Renal pelvis (tissue), 12 donors: ENCODE measurements at places on chromosomes 3 and 15.

DNA sequence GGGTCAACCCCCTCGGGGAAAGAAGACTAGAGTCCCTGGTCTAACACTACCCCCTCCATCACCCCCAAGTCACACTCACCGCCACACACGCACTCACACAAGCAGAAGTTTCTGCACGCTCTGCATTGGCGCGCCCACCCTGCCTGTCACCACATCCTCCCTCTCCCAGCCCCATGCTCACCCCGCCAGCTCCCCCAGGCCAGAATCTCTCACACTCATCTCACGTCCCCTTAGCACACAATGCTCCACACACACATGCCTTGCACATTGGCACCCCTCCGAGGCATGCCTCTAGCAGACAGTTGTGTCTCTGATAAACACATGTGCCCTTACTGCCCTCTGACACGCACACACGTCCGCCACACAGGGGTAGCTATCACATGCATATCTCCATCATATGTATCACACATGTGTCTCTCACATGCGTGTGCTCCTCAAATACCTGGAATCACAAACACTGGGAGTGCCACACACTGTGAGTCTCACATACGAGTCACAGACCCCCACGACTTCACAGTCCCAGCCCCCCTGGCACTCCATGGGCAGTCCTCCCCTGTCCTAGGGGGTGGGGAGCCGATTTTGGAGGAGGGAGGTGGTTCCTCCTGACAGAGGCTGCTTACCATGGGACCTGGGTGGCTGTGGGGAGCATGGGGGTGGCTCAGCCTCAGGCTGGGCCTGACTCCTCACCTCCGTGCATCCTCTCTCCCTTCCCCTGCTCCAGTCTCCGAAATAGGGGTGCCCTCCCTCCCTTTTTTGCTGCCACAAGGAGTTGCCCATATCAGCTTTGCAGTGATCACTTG, 898 bp downstream of the FBLN2 start:
- no peak for DNase-seq

DNA sequence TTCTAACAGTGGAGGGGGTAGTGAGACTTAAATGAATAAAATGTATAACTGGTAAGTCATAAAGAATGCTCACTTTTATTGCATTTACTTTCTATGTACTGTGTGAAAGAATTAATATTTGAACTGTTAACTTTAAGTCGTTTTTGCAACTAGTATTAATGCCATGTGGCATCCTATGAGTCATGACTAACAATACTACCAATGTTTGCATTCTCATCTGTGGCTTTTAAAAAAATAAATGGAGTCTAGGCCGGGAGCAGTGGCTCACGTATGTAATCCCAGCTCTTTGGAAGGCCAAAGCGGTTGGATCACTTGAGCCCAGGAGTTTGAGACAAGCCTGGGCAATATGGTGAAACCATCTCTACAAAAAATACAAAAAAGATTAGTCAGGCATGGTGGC, 5.2 kb downstream of the C3orf49 start:
- DNase-seq = no peak

- DNase-seq = no peak
Measured at GRCh38 chr3:72625602-72626337, 222.5 kb downstream of the SHQ1 start.

- no peak for DNase-seq
Measured at GRCh38 chr3:117586161-117586560, 876.6 kb downstream of the TUSC7 start.

- DNase-seq = no peak
Measured at GRCh38 chr15:40306371-40306770, 1.4 kb downstream of the PLCB2 start.

DNA sequence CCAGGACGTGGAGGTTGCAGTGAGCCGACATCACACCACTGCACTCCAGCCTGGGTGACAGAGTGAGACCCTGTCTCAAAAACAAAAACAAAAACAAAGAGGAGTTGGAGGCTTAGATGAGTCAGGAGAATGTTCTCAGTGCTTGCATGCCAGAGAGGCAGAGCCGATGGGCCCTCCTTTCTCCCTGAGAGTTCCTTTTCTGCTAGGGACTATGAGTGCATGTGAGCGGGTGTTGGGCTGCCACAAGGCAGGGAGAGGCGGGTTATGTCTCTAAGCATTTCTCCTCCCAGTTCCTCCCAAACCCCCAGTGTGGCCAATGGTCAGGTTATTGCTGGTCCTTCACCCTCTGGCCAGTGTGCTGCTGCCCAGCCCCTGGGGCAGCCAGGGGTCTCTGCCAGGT, 45.1 kb downstream of the RTP1 start:
- no peak for DNase-seq

- DNase-seq = no peak
Measured at GRCh38 chr3:56154297-56154696, 314.0 kb downstream of the ERC2 start.

DNA sequence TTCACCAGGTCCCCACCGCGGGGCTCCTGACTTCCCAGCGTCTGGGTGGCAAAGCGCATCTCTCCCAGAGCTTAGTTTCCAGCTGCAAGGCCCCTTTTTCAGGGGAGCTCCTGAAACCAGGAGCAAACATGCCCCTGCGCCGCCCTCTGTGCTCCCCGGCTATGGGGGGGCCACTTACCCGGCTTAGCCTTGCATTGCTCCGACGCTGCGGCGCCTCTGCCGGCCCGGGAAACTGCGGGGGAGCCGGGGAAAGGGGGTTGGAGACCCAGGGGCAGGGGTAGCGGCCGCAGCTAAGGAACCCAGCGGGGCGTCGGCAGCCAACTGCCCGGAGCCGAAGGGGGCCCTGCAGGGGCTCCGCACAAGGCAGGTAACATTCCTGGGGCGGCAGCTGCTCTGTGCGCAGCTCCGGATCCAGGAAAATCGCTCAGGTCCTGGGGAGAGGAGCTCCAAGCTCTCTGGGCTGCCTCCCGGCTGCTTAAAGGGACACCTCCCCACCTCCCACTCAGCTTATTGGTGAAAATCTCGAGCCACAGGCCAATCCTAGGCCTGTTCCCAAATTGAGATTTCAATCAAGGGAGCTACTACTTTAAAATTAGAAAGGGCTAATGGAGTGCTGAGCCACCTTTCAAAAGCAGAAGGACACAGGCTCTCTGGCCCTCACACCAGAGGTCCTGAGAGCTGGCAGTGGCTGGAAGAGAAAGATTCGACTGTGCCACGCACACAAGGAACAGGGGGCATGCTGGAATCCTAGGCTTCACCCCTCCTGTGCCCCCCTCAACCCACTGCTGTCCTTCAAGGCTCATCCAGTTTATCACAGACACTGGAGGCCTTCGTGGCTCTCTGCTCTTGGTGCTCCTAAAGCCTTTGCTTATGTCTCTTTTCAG, 42.7 kb upstream of the PRICKLE2 start:
- DNase-seq = peak; percentile 58

GRCh38 chr3:81443958-81444357, 317.5 kb downstream of the GBE1 start:
- DNase-seq = no peak

DNA sequence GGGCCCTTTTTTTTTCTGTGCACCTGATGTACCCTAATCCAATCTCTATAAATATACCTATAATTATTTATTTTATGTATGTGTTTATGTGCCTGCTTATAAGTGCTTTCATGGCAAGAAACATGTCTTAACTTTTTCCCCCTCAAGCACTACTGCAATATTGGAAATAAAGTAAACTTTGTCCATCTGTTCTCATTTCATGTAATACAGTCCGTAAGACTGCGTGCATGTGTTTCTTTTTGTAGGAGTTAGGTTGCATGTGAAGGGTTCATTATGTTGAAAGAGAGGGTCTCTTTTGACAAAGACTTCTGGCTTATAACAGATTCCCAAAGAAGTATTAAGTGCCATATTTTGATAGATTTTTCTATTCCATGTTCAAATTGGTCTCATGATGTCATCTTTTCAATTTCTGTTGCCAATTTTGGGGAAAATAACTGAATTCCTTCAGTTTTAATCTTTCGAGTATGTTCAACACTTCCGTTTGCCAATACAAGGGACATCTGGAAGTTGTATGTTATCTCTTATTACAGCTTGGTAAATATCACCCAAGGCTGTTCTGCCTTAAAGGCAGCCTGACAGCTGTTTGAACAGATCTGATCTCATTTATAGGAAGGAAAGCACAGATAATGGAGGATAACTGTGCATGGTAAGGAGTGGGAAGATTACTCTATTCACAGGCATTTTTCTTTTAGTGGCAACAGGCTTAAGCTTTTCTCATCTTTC, 273.1 kb upstream of the SGO1 start:
- peak; percentile 15 for DNase-seq

GRCh38 chr3:157785102-157785826, 282.0 kb upstream of the VEPH1 start:
- no peak for DNase-seq

- DNase-seq = no peak
Measured at GRCh38 chr3:106114848-106115247, 246.0 kb upstream of the CBLB start.

DNA sequence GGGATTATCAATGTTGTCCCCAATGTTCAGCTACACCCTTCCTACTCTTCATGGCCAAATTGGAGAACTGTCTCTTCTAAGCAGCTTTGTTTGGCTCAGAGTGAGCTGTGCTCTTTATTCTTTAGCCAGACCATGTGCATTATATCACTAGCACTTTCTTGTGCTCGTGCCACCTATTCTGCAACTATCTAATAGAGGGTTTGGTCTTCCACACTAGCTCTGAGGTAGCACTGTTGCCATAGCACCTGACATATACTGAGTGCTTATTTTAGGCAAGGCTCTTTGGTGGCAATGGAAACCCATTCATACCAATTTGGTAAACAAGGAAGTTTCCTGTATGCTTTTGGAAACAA, 394.3 kb upstream of the C2CD4B start:
- DNase-seq = no peak

GRCh38 chr3:154584041-154584440, 154.1 kb upstream of the GPR149 start:
- DNase-seq = no peak

DNA sequence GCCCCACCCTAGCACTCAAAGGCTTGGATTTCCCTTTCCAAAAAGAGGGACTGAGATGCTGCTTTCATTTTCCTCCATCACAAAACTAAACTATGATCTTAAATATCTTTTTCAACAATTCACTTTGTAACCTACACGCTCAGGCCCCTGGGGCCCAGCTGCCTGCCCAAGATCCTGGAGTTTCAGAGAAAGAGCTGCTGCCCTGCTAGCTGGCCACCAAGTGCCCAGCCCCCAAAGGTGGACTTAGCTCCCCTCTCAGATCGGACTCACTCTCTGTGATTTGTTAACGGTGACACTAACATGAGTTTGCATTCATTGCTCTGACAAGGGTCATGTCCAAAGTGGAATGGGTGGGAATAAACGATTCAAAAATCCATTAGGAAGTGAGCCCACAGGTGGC, 119.6 kb upstream of the SMAD3 start:
- no peak for DNase-seq

DNA sequence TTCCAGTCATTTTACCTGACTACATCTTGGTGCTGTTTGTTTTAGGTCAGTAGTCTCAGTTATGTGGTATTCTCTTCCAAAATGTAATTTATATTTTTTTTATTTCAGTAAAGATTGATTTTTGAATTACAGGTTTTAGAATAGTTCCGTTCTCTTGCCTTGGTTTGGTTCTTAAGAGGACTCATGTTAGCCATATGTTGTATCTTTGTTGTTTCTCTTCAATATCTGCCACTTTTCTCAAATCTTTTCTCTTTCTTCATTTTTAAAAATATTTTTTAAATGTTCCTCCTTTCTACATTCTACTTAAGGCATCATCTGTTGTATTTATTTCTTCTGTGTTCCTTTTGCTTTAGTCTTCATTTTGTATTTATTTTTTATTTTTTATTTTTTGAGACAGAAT, 5.6 kb upstream of the UBL7 start:
- DNase-seq = no peak

- DNase-seq = no peak
Measured at GRCh38 chr3:2976796-2977195, 133.4 kb downstream of the IL5RA start.

DNA sequence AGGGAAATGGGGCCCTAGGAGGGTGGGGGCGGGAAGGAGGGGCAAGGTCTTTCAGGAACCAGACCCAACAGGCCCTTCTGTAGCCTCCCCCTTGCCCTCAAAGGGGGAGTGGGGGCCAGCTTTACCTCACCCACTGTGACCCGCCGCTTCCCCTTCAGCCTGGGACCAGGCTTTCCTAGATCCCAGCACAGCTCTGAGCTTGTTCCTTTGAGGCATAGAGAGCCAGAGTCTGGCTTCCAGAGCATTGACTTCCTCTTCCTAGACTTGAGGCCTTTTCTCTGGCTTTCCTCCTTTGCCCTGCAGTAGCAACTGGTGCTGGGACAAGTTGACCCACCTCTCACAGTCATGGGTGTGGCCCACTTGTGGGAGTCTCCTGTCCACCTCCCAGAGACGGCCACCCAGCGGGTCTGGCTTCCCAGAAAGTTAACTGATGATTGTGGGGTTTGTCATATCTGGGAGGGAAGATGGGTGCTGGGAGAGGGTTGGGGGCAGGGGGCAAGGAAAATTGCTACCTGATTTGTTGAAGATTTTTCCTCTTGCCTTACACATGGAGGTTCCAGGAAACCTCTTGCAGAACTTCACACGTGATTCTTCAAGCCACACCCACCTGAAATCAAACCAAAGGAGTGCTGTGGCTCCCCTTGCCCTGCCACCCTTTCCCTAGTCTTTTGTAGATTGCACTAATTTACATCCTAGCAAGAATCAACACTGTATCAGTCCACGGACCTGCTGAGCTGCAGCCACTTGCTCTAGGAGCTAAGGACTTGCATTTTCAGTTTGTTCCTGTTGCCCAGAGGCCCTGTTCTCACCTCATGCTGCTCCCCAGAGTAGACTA, 4.1 kb upstream of the CHST14 start:
- DNase-seq = no peak

DNA sequence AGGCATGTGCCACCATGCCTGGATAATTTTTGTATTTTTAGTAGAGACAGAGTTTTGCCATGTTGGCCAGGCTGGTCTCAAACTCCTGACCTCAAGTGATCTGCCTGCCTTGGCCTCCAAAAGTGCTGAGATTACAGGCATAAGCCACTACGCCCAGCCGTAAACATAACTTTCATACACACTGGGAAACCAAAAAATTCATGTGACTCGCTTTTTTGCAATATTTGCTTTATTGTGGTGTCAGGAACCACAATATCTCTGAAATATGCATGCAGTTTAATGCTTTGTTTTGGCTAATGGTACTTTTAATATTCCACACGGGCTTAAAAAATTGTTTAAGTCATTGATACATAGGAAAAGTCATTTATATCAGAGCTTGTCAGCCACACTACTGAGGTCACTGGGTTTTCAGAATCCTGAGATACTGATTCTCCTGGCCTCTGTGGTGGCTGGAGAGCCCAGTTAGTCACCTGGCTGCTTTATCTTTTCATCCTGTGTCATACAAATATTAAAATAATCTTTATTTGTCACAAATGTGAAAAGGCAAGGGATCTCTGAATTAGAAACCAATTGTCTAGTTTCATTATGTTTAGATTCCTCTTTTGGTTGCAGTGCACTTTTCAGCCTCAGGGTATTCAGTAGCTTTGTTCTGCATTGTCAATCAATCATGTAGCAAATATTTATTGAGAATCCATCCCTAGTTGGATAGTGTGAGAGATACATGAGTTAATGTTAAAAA, 10.0 kb downstream of the TMEM62 start:
- DNase-seq = no peak

- no peak for DNase-seq
Measured at GRCh38 chr15:40162552-40162951, 1.7 kb downstream of the BUB1B start.

- DNase-seq = no peak
Measured at GRCh38 chr3:123424321-123424998, 24.4 kb downstream of the ADCY5 start.
